ENCODE measurements at places on chromosomes 5 and 9. TPM values are rescaled to one million over a fixed set of nuclear protein-coding genes. Genes with fewer than 3 reads are reported as not detected.
A peak's percentile ranks its signal among the peaks of the same experiment; 100 is the strongest.

The GRIA1 gene
- 2.3 TPM for total RNA-seq

DNA sequence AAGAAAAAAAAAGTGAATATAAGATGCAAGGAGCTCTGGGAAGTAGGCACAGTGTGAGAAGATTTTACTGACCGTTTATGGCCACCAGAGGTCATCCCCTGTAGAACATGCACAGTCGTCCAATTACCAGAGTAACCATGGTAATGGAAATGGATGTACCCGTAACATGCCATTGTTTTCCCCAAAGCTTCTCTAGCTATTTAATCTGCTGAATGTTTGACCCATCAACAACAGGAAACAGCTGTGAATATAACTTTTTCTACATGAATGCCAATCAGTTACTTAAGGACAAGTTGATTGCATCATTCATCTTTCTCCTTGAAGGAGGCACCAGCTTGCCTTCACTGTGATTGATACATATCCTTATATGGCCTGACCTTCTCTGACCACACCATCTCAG, 1967.0 kb upstream of the CDH9 start:
- peak; percentile 23 for DNase-seq

GRCh38 chr5:125703616-125704015, 719.6 kb upstream of the GRAMD2B start:
- no peak for DNase-seq

GRCh38 chr5:160432196-160432595, 10.5 kb downstream of the PTTG1 start:
- no peak for DNase-seq

Data from cardiac muscle cell (in vitro differentiated cells and primary cell).